Trophoblast cell (in vitro differentiated cells and primary cell): ENCODE measurements at places on chromosomes 7 and 10.

GRCh38 chr7:144665689-144666381 lies 170.0 kb downstream of the TPK1 start:
- DNase-seq: no peak

- peak; percentile 72 for DNase-seq
Measured at GRCh38 chr7:120724448-120724847, 133.5 kb downstream of the TSPAN12 start.

DNA sequence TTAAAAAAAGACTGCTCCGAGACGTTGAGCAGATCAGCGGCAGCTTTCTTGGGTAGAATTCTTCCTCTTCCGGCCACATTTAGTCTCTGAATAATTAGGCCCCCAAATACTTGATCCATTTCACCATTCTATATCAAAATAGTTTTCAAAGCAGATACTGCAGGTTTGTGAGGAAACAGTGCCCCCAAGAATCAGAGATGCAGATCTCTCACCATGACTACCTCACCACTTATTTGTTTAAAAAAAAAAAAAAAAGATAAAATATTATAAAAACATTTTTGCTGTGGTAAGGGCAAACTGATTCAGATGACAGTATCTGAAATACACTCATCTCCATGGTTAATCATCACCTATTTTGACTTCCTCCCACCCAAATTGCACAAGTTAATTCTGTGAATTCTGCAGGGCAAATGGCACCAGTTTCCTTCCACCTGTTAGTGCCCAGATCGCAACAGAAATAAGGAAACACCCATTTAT lies 210.4 kb downstream of the FAM107B start:
- no peak for DNase-seq

DNA sequence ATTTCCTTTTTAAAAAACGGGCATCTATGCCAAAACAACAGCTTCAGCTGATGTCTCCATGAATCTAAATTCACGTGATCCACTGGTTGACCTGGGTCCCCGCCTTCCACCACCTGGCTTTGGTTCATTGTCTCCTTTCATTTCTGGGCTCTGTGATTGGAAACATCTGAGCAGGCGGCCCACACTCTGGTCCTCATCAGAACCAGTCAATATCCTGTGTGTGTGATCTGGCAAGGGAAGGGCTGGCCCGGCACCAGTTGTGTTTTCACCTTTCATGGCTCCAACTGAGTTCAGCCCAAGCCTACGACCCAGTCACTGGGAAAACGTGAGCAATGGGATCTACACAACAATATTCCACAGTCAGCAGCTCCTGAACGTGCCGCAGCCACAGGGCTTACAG lies 46.2 kb downstream of the PARP12 start:
- DNase-seq: no peak

DNA sequence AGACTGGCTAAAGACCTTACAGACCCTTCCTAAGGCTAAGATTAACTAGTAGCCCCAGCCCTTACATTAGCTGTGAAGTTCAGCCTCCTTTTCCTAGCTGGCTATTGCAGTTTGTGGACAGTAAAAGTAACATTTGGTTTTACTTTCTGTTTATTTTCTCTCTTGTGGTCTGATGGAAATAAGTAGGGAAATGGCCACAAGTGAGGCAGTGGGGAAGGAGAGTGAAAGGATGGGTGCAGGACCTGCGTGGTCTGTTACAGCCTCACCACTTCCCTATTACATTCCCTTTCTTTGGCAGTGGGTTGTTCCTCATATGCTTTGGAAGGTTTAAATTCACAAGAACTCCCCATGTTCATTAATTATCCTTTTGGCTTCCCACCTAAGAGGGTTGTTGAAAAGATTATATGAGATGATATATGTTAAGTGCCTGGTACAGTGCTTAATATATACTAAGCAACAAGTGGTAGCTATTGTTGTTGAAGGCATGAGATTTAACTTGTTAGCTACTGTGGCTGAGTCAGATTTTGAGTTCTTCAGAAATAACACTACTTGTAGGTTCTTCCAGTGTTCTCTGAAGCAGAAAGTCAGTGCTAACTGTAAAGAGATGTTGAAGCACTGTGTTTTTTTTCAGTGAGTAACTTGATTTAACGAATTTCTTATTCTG lies 181.7 kb downstream of the ST7 start:
- no peak for DNase-seq

DNA sequence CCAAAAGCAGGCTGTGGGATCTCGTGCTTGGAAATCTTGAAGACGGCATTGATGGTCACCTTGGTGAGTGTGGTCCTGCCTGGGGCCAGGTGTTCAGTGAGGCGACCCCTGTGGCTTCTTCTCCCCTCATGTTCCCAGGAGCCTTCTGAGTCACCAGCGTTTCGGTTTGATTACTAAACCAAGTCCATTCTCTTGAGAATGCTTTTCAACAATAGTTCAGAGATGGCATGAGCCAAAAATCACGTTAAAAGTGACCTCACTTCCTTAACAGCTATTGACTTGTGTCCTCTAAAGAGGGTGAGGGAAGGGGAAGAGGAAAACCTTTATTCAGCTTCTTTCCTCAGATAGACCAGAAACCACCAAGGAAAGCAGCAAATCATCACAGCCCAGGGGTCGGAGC lies 315.2 kb downstream of the GATA3 start:
- no peak for DNase-seq

- DNase-seq: no peak
Measured at GRCh38 chr10:101770331-101771215, 5.3 kb downstream of the FGF8 start.

GRCh38 chr10:122706467-122706866 lies 6.8 kb upstream of the C10orf120 start:
- DNase-seq: no peak

DNA sequence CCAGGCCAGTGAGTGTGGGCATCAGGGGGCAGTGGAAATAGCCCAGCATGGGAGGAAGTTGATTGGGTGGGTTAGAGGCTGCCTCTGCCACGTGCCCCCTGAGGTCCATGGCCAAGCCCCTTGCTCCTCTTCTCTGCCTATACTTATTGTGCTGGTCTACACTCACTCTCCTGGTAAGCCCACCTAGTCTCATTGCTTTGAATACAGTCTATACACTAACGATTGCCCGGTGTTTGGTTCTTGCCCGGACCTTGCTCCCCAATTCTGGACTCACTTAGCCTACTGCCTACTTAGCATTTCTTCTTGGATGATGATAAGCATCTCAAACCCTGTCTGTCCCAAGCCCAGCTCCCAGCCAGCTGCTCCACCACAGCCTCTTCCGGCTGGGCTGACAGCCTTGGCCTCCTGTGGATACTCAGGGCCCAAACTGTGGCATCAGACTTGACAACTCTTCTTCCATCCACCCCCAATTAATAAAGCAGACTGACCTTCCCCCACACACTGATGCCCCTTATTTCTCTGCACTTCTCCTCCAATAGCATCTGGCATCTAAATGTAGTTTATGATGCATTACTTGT lies 10.1 kb downstream of the LRRC18 start:
- DNase-seq: no peak

DNA sequence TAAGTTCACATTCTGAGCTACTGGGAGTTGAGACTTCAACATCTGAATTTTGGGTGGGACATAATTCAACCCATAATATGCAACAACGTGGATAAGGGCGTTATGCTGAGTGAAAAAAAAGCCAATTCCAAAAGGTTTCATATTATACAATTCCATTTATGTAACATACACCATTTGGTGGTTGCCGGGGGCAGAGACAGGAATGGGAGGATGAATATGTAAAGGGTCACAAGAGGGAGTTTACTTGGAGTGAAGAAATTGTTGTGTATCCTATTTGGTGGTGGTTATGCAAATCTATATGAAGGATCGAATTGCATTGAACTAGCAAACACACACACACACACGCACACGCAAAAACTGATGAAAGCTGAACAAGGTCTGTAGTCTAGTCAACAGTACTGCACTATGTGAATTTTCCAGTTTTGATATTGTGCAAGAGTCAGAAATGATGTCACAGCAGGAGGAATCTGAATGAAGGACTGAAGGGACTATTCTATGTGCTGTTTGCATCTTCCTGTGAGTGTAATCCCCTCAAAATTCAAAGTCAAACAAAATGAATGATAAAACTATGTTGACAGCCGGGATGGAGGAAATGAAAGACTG lies 249.2 kb upstream of the HABP2 start:
- DNase-seq: peak; percentile 99

DNA sequence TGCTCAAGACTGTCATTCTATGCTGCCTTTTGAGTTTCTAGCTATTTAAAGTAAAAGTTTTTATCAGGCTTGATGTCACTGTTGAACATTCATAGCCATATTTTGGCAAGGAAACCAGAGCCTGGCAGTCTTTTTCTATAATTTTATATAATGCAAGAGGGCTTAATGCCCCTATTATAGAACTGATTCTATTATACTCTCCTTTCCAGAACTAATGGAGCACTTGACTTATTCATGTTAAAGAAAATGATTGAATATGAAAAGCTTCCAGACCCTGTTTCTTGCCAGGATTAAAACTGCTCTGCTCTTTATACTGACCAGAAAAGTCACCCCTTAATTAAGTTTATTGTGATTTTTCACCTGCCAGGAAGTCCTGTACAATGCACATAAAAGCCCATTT lies 337.6 kb upstream of the CHRM2 start:
- DNase-seq: no peak

DNA sequence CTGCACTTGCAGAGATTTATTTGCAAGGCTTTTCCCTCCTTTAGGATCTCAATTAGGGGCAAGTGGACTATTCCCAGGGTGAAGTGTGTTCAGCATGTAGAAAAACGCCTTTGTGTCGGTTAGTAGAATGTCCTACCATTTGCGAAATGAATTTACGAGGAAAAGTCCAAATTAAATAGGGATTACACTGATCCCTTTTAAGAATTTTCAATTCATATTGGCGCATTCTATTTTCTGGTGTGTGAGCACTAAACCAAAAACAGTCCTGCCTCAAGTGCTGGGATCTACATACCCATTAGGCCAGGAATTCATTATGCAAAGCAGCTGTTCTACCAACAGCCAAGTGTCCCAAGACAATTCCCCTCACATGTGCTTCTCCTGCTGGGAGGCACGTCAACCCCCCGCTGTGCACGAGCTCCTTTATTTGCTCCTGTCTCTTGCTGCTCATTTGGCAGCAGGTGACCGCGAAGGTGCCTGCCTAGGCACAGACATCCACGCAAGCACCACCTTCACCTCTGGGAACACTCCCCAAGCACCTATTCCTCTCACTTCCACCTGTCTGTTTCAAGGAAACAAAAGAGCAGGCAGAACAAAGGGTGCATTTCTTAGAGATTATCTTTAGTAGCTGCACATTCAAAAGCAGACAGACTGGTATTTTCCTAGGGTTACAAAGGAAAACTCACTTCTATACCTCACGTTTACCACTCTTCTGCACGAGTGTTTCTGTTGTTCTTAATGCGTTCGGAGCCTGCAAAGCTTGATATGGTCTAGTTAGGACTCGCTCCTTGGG lies 134.6 kb upstream of the FGFR2 start:
- DNase-seq: no peak

DNA sequence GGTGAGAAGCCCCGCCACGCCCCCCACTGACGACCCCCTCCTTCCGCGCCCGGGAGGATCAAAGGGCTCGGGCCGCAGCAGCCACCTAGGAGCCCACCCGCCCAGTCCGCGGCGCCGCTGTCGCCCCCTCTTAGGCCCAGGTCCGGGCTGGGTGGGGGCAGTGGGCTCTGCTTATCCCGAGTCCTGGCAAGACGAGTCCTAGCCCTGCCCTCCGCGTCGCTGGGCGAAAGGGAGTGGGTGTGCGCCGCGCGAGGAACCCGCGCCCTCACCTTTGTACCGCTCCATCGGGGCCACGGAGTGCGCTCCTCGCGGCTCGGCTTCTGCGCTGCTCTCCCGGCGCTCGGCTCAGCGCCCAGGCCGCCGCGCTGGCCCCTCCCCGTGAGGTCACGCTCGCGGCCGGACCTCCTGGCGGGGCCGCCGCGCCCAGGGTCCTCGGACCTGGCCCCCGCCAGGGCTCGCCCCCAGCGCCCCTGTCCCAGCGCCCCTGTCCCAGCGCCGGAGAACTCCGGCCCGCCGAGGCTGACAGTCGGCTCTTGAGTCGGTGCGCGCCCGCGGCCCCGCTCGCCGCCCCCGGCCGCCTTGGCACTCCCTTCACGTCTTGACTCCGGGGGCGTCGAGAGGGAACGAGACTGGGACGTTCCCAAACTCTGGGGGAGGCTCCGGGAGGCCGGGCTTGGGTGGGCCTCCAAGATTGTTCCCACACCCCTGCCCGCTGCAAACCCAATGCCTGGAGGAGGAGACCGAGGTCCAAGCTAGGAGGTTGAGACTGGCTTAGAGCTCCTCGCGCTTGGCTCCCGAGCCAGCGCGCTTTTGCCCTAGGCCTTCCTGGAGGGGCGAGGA lies at the start of gene AFAP1L2:
TSS of gene AFAP1L2 (minus strand) at position 332 of the 840 bp plus-strand sequence. CDS start at position 285, 47 bp downstream.
- DNase-seq: peak; percentile 57

DNA sequence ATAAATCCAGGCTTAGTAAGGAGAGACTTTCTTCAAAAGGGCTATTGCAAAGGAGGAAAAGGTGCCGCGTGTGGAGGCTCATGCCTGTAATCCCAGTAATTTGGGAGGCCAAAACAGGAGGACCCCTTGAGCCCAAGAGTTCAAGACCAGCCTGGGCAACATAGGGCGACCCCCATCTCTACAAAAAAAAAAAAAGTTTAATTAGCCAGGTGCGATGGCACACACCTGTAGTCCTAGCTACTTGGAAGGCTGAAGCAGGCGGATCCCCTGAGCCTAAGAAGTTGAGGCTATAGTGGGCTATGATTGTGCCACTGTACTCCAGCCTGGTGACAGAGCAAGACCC lies 32.2 kb downstream of the TMEM130 start:
- no peak for DNase-seq

GRCh38 chr10:128062881-128063563 lies 63.2 kb downstream of the MKI67 start:
- peak; percentile 75 for DNase-seq

GRCh38 chr7:28055161-28055544 lies 125.4 kb downstream of the JAZF1 start:
- DNase-seq: no peak

GRCh38 chr10:16967866-16968415 lies 150.7 kb upstream of the RSU1 start:
- no peak for DNase-seq

- no peak for DNase-seq
Measured at GRCh38 chr10:60797200-60797599, 18.9 kb downstream of the CDK1 start.

DNA sequence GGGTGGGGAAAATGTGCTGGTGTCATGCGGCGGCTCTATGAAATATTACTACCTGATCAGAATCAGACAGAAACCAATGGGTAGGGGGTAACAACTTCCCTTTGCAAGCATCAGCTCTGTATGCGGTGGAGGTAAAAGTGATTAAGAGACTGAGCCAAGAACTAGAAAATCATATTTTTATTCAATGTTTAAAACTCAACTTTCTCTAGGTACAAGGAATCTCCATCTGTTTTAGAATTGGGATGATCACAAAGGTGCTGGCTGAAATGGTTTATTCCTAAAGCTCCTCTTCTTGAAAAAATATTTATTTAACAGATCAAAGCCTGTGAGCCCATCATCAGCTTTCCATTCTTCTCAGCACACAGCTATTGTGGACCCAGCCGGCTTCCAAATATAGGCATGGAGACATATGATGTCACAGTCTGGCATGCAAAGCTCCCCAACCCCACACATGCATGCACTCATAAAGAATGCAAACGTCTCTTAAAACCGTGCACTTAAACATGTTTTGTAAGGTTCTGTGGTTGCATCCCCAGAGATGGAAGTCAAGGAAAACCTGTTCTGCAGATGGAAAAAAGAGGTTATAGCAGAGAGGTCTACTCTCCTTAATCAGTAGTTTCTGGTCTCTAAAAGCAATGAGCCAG lies 126.0 kb downstream of the SKIDA1 start:
- peak; percentile 90 for DNase-seq
